ENCODE measurements at places on chromosomes 11 and 22.
A peak's percentile ranks its signal among the peaks of the same experiment; 100 is the strongest.

DNA sequence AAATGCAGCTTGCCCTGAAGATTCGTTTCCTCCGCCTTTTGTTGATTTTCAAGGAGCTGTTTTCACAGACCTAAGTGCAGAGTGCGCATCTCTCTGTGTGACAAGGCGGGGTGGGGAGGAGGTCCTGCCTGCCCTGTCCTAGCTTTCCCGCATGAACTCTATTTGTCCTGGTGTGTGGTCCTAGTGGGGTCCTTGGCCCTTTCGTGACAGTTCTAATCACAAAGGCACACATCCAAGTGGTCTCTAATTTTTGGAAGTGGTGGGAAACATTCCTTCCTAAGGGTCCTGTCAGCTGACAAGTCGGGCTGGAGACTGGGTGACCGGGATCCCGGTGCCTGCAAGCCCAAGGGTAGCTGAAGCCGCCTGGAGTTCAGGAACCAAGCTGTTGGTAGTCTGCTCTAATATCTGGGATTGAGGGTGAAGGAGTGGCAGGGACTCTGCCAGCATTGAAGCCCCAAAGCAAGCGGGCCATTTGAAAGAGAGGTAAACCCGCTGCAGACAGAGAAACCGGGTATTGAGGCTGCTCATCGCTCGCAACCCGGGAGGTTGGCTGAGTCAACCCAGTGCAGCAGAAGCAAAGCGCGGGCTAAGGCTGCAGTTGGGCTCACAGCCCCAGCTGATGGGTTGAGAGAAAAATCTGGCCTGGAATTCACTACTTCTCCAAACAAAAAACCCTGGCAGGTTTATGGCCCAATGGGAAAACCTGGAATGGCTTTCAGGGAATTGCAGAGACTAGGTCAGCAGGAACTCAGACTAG, 28.1 kb upstream of the FBXO3 start:
- DNase-seq = peak; percentile 91

DNA sequence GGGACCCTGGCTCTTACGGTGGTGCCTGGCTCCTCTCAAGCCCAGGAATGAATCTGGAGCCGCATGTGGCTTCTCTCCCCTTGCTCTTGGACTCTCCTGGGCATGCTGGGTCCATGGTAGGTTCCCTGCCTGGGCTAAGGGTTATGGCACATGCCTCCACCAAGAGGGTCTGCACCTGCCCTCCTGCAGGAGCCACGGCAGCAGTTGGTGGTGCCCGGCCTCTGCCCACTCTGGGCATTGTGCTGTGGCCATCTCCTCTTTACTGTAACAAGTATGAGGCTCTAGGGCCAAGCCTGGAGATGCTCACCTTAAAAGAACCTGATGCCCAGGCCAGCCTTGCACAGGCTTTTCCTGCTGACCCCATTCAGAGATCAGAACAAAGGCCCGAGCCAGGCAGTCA, 104.0 kb upstream of the PITPNB start:
- no peak for DNase-seq

DNA sequence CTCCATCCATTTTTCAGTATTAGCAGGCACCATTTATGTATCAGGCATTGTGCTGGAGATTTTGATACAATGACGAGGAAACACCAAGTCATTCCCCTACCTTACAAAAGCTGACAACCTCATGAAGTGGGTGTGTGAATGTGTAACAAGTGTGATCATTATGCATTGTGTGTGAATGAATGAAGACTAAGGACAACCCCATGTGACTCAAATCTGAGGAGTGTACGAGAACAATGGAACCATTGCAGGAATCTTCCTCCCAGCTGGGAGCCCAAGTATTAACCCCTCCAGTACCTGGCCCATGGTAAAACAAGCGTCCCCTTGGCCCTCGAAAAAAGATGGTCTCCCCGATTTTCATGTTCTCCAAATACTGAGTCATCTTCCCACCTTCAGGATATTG, 4.4 kb downstream of the CYB5R2 start:
- DNase-seq = no peak

GRCh38 chr11:15645201-15645600, 530.5 kb downstream of the INSC start:
- no peak for DNase-seq

DNA sequence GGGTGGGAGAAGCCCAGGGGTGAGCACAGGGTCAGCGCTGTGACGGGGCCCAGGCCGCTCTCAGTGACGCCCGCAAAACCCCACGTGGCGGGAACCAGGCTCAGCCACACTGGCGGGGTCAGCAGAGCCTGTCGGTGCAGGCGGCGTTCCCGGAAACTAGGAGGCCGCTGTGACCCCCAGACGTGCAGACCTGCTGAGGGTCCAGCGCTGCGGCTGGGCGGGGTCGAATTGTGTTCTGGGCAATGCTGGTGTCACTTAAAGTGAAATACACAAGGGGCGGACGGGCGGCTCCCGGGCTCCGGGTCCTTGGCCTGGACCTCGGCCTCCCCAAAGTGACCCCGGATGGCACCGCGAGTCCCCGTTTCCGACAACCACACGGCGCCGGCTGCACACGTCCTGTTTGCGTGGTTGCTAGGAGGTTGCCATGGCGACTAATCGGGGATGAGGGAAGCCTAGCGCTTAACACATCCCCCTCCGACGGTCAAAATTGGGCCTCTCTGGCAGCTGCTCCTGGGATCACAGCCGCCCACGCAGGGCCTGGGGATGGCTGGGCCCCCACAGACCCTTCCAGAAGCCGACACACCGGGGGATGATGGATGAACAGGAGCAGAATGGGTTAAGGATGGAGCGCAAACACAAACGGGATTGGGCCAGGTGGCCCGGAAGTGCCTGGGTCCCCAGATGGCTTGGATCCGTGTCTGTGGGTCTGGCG, 81.7 kb upstream of the PRR5 start:
- DNase-seq = no peak

- peak; percentile 88 for DNase-seq
These were observed 320.3 kb upstream of the ZC3H12C start for GRCh38 chr11:109772892-109773291.

GRCh38 chr11:107591378-107592230, 657 bp downstream of the ELMOD1 start:
- DNase-seq = no peak

DNA sequence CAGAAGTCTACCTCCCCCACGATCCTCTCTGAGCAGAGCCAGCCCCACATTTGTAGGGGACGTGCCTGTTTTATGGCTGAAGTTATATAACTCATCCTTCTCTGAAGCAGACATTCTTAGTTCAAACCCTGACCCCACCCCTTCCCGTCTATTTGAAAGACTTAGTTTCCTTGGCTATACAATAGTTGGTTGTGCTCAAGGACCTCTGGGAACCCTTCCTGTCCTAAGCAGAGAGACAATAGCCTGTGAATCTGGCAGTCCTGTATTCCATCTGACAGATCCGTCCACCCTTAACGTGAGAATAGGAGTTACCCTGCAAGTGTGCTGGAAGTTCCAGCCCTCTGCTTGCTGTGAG, 75.2 kb downstream of the MN1 start:
- DNase-seq = no peak

DNA sequence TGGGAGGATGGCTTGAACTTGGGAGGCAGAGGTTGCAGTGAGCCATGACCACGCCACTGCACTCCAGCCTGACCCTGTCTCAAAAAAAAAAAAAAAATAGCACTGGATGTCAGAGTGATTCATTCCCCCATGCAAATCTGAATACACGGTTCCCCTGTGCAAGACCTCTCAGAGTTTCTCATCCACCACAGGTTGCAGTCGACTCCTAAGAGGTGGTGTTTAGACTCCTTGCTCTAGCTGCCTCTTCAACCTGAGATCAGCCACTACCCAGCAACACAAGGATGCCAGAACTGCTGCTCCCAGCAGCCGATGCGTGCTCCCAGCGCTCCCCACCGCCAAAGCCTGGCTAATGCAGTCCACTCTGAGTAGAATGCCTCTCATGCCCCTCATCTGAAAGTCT, 97.5 kb downstream of the PARVA start:
- no peak for DNase-seq

- DNase-seq = no peak
These were observed 625 bp downstream of the EIF3D start for GRCh38 chr22:36528341-36528740.

DNA sequence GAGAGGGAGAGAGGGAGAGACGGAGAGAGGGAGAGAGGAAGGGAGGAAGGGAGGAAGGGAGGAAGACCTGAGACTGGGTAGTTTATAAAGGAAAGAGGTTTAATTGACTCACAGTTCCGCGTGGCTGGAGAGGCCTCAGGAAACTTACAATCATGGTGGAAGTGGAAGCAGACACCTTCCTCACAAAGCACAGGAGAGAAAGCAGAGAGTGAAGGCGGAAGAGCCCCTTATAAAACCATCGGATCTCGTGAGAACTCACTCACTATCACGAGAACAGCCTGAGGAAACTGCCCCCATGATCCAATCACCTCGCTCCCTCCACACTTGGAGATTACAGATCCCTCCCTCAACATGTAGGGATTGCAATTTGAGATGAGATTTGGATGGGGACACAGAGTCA, 12.2 kb upstream of the CARS1 start:
- DNase-seq = no peak

GRCh38 chr22:47046411-47047065, 284.1 kb downstream of the TBC1D22A start:
- DNase-seq = no peak

DNA sequence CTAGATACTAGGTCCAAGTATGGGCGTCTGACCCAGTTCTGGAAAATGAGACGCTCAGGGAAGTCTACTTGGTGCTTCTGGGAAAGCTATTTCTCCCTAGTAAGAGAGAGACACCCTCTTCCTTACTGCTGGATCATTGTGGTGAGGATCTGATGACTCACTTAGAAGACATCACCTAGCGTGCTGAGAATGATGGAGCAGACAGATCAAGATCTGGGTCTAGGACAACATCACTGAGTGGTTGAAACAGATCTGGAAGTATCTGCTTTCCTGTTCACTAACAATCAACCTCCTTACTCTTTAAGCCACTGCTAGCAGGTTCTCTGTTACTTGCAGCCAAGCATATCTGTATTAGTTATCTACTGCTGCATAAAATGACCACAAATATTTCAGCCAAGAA, 38.3 kb upstream of the HMGXB4 start:
- no peak for DNase-seq
